NCI-H524 (cell line): ENCODE measurements at places on chromosomes 12 and 14.
A peak's percentile ranks its signal among the peaks of the same experiment; 100 is the strongest.

GRCh38 chr12:124392667-124393413, 97.9 kb downstream of the RFLNA start:
- no peak for DNase-seq

DNA sequence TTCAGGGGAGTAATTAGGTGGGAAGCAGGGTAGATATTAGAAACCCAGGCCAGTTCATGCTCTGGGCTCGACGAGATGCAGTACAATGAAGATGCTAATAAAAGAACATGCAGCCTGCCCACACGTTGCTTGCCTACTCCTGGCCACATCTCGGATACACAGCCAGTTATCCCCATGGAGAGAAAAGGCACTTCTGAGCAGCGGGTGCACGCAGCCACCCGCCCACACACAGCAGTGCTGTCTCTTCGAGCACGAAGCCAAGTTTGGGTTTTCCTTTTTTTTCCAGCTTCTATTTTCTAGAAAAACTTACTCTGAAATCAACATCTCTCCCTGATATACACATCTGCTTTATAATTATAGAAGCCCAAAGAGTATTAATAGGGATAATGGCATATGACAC, 85.7 kb downstream of the CIT start:
- DNase-seq: no peak

DNA sequence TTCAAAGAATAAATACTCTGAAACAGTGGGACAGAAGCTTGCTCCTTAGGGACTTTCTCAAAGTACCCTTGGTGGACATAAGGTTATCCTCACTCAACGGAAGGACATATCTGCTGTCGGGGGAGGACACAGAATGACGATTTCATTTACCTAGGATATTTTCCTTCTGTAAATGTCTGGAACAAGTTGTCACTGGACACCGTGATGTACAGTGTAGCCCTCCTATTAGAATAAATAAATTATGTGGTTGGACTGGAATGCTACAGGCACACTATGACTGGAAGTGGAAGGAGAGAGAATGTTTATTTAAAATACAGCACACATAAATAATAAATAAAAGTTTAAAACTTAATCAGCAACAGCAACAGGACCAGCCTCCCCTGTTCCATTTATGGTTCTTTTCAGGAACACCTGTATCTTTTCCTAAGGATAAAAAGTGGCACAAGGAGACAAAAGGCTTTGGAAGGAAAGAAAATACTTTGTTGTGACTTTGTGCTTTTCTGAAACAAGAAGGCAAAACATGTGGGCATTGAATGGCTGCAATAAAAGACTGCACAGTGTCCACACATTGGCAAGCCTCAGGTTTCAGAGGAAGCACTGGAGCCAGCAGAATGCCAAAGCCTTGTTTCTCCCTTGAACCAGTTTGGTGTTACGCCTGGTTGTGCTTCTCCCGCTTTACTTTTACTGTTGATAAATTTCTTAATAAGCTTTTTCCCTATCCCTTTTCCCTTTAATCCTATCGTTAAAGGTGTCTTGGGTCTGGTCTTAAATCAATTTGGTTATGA, 36.8 kb downstream of the FGD4 start:
- DNase-seq: no peak

DNA sequence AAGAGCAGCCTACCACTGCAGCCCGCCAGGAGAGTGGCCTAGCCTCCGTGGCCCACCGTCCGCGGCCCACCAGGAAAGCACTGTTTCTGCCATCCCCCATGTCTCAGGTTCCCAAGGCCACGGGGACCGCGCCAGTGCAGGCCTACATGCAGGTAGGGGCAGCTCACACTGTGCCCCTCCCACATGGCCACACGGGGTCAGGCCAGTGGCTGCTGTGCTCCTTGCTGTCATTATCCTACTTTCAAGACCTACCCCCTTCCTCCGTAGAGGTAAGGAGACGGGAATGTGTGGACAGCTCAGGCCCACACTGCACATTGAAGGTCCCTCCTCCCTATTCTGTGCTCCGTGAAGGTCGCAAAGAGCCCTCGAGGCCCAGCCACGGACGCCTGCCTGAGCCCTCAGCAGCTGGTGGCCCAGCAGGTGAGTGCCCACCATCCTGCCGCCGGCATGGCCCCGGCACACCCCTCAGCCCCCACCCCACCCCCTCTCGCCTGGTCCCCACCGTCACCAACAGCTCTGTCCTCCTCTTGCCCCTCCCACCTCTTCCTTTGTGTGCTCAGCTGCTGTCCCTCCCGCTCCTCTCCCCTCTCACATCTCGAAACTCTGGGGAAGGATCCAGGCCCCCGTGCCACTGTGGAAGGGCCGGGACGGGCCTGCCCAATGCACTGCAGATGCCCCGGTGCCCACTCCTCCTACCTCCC, 10.0 kb downstream of the DDX51 start:
- no peak for DNase-seq

- peak; percentile 93 for DNase-seq
These were observed 507 bp upstream of the CD9 start for GRCh38 chr12:6199531-6200255.

GRCh38 chr12:89140602-89141238, 211.6 kb downstream of the DUSP6 start:
- DNase-seq: no peak

GRCh38 chr14:89303456-89304435, 113.3 kb downstream of the FOXN3 start:
- no peak for DNase-seq

- DNase-seq: no peak
These were observed 9.8 kb downstream of the DHRS1 start for GRCh38 chr14:24289649-24290280.

GRCh38 chr12:40164034-40164433, 58.2 kb upstream of the SLC2A13 start:
- DNase-seq: no peak

- peak; percentile 26 for DNase-seq
These were observed 143.7 kb downstream of the ASCL4 start for GRCh38 chr12:107917912-107918800.

DNA sequence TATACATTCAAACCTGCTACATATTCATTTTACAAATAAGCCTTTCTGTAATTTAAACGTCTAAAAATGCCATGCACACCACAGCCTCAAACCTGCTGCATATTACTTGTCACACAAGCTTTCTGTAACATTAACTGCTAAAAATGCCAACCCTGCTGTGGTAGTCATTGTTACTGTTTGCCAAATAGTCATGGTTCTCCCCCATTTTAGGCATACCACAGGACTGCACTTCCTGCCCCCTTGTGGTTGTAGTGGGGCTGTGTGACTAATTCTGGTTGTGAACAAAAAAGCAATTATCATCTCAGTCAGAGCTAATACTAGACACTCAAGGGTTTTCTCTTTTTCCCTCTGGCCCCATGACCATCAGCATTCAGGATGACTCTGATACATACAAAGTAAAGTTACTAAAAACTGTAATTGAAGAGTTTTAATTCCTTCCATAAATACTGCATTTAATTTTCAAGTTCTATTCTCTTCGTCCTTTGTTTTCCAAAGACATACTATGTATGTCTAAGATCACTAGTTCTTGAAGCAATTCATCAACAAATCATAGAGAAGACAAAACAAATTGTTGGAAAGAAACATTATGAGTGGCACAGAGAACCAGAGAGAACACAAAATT, 5.7 kb upstream of the SLC35F4 start:
- DNase-seq: peak; percentile 64

DNA sequence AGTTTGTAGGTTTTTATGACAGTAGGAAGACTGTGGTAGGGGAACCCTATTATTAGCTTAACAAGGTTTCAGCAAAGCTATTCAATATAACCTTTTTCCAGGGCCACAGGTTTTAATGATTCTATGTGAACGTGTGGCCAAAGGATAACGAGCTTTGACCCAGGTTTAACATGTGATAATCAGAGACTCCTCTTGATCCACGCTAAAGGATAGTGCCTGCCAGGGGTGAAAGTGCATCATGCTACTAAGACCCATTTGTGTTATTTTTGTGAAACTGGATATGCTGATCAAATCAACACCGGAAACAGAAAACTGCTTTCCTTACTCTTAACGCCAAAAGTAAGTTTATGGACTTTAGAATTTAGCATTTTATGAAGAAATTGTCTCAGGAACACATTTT, 909 bp upstream of the TAOK3 start:
- no peak for DNase-seq

GRCh38 chr12:121579981-121580868, 598 bp downstream of the KDM2B start:
- DNase-seq: peak; percentile 79

DNA sequence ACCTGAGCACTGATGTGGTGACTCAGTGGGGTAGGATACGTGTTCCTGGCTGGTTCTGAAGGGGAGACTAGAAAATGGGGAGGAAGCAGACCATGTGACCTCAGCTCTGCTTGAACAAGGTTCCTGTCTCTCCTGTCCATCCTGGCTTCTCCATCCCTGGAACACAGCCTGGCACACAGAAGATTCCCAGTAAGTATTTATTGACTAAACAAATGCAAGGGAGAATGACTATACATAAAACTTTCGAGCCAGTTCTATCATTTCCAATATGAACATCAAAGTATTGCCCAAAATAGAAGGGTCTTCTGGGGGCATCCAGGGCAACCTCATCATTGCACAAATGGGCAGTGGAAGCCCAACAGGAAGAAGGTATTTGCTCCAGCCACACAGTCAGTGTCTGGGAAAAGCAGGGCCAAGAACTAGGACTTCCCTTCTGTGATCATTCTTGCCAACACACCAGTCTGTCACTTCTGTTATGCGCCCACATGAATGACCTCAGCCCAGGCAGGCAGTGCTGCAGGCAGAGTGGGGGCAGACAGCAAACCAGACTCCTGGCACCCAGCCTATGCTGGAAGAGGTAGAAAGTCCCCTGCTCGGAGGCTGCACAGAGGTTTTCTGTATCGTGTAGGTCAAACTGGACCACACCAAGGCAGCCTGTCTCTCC, 5.6 kb upstream of the SERPINA9 start:
- no peak for DNase-seq

DNA sequence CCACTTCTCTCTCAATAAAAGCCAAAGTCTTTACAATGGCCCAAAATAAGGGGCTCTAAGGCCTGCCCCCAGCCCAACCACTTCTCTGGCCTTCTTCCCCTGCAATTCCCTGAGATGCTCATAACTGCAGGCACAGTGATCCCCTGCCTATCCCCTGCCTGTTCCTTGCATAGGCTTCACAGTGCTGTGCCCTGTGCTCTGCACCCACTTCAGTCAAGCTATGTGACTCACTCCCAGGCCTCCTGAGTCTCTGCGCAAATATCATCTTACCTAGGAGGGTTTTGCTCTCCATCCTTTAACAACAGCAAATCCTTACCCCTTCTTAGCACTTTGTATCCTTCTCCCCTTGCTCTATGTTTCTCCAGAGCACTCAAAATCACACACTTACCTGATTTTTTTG, 242.2 kb downstream of the MSRB3 start:
- no peak for DNase-seq

- DNase-seq: no peak
These were observed 62.7 kb downstream of the CHST11 start for GRCh38 chr12:104519190-104520019.

DNA sequence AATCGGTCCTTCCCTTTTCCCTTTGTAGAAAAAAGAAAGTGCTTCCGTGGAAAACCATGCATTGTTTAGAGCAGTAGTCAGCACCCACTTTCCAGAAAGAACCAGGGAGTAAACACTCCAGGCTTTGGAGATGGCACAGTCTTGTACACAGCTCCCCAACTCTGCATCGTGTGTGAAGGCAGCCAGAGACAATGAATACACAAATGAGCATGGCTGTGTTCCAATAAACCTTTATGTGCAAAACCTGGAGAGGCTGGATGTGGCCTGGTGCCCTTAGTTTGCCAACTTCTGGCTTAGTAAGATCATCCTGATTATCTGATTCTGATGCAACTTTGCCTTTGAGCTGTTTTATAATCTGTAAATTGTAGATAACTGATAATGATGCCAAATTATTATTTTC, 463.4 kb upstream of the TMEM132C start:
- no peak for DNase-seq

GRCh38 chr14:73759714-73760597, 45.8 kb upstream of the PNMA1 start:
- DNase-seq: peak; percentile 98

GRCh38 chr12:107530701-107531100, 154.9 kb upstream of the PWP1 start:
- DNase-seq: no peak

- no peak for DNase-seq
These were observed 151.7 kb upstream of the GZMB start for GRCh38 chr14:24785698-24786097.

- no peak for DNase-seq
These were observed 6.9 kb upstream of the IFI27 start for GRCh38 chr14:94103554-94104150.

DNA sequence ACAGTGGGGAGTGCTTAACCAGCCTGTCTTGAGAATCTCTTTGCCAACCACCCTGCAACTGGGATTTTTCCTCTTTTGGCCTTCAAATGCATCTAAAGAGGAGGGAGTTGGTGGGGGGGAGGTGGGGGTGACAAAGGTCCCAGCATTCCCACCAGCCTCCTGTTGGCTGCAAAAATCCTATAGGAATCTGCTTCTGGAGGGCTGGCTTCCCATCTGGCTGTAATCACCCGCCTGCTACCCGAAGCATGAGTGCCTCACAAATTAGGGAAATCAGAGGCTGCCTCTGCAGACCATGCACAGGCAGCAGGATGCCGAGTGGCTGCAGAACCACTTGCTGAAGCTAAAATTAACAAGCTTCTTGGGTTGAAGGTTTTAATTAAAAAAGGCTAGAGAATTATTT, 73.9 kb upstream of the WSCD2 start:
- peak; percentile 66 for DNase-seq

GRCh38 chr12:5192726-5193125, 149.0 kb downstream of the KCNA5 start:
- no peak for DNase-seq

DNA sequence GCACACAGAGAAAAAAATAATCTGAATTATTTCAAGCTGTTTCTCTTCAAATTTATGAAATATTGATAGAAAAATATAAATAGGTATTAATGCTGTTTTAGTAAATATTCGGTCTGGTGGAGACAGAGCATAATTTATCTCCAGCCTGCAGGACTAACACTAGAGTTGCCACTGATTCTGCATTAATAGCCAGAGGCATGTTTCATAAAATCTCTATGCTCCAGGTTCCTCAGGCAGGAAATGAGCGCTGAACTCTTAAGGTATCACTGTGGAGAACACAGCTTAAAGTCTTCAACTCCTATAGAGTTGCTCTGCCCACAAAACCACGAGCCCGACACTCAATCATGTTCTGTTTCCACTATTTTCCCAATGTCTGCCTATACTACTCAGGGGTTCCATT, 470.0 kb upstream of the TMPO start:
- DNase-seq: no peak

DNA sequence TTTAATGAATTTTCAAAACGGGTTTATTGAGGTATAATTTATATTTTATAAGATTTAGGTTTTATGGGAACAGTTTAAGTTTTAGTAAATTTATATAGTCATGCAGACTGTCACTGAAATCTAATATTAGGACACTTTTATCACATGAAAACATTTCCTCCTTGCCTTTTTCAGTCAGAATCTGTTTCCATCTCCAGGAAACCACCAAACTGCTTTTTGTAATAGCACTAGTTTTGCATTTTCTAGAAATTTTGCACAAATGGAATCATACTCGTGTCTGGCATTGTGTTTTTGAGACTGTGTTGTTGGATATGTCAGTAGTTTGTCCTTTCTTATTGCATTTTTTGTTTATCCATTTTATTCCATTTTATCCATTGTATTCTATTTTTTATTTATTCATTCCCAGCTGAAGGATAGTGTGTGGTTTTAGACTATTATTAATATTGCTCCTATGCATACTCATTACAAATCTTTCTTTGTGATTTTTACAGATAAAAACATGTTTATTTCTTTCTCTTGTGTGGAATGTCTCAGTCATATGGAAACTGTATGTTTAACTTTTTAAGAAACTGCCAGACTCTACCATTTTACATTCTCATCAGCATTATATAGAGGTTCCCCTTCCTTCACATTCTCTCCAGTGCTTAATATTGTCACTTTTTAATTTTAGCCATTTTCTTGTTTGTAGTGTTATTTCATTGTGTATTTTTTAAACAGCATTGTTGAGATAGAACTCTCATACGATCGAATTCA, 26.5 kb downstream of the PALS1 start:
- DNase-seq: no peak
